ENCODE measurements at places on chromosomes 3 and 15.

DNA sequence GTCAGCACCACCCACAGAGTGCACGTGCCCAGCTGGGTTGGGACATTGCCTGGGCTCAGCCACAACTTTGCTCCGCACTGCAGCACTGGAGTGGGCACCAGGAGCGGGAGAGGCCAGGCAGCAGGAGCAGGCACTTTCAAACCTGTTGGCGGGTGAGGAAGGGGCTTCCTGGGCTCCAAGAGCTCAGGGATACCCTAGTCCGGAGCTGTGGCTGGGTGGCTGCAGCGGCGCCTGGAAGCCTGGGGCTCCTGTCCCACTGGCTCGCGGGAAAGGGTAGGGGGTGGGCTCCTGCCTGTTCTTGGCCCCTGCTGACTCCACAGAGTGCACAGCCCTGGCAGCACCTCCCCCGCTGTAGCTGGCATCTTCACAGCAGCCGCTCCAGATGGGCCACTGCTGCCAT, 417.6 kb upstream of the RGMA start:
- no peak for DNase-seq

- DNase-seq, result no peak
Observed at GRCh38 chr3:195270079-195270816, 711 bp downstream of the XXYLT1 start.

- no peak for DNase-seq
Observed at GRCh38 chr3:129793319-129793718, 100.2 kb downstream of the TMCC1 start.

GRCh38 chr15:67174864-67175573, 79.4 kb downstream of the AAGAB start:
- DNase-seq, result no peak

DNA sequence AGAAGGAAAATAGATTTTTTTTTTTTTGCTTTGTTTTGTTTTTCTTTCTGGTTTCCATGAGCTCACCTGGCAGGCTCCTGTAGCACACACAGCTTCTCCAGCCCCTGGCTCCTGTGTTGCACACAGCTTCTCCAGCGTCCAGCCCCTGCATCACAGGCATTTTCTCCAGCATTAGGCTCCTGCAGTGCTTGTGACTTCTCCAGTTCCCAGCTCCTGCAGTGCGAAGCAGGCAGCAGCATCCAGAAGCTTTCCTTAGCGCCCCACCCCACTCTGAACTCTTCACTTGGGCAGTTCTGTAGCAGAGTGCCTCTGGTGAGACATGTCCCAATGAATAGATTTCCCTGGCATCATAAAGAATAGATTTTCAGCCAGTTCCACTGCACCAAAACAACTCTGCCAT, 5.5 kb upstream of the CCDC39 start:
- DNase-seq, result no peak

GRCh38 chr15:97036301-97036700, 705.8 kb downstream of the NR2F2 start:
- DNase-seq, result no peak

DNA sequence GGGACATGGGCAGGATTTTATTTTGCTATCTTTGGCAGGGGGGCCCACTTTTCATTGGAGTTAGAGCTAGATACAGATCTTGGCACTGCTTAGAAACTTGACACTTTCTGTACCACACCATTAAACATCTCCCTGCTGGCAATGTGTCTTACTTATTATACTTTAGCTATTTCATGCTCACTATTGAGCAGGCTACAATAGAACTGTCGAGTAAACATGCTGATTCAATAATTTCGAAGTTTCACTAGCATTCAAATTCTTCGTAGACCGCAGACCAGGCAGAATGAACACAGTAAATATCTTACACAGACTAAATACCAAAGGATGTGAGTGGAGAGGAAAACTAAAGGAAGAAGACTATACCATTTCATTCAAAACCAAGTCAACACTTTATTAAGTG, 180.8 kb downstream of the UNC13C start:
- no peak for DNase-seq

- DNase-seq, result no peak
Observed at GRCh38 chr15:24832282-24832681, 122.5 kb upstream of the SNRPN start.

DNA sequence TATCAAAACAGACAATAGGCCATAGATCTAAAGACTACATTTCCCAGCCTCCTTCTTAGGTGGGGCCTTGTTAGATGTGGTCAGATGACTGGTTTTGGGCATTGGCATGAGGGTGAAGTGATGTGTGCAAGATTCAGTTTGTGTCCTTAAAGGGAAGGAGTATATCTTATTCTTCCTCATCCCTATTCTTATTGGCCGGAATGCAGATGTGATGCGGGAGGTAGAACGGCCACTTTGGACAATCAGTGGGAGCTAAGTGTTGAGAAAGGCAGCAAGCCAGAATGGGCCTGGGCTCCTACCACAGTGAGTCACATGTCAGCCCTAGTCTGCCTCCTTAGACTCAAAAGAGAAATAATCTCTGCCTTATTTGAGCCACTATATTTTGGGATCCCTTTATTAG, 89.8 kb upstream of the MEX3B start:
- no peak for DNase-seq

GRCh38 chr3:50179710-50180109, 11.7 kb upstream of the GNAT1 start:
- no peak for DNase-seq

DNA sequence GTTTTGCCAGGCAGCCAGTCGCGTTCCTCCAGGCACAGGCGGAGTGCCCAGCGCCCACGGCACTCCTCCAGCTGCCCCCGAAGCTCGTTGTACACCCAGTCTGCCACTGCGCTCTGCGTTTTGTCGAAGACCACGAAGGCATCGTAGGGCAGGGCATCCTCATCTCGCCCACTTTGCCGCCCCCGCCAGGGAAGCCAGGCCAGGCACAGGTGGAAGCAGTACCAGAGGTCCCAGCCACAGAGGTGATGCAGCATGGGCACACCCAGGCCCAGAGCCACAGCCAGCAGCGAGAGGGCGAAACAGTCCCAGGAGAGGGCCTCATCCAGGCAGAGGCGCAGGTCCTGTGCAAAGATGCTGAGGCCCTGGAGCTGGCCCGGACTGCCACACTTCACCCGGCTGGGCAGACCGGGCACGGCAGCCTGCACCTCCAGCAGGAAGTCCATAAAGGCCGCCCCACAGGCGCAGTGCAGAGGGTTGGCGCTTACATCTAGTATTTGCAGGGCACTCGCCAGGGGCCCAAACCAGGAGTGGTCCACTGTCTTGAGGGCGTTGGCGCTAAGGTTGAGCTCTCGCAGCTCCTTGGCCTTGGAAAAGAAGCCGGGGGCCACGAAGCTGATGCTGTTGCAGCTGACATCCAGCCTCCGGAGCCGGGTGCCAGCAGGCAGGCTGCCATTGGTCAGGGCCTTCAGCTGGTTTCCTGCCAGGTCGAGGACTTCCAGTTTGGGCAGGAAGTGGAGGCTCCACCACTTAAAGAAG, 3.7 kb downstream of the TLR9 start:
- DNase-seq, result peak; percentile 46

DNA sequence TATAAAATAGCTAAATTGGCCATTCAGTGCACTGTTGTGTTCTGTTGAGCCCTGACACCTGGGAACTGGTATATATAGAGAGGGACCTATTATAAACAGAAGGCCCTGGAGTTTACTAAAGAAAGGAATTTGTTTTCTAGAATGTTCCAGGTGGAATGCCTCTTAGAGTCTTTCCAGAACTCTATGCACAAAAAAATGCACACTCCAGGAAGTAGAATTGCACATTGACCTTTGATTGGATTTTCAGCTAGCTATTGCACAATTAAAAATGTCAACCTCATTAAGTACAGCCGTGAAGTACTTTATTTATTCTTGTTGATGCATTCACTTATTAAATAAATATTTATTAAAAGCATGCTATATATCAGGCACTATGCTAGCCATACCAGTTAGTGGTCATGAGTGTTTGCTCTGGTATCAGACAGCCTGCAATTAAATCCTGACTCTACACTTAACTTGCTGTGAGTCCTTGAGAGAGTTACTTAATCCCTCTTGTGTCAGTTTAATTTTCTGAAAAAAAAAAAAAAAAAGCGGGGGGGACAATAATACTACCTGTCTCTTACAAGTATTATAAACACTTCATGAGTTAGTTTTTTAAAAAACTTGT, 40.8 kb downstream of the NDUFB4 start:
- no peak for DNase-seq

DNA sequence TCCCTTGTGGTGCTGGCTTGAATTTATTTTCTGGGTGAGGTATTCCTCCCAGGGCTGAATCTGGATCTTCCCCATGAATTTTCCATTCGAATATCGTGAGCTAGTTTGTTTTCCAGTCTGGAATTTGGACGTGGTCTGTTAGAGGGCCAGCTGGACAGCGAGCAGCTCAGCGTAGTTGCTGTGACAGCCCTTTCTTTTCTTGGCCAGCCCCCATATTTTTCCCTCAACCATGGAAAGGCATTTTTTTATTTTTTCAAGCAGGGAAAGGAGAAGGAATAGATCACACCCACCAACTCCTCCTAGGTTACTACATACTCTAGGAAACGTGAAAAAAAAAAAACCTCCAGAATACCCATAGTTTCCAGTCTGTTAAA, 152.0 kb downstream of the KLHL25 start:
- DNase-seq, result no peak

Data from effector memory CD8-positive, alpha-beta T cell (primary cell).